ENCODE measurements at places on chromosomes 16 and 17.

- DNase-seq: no peak
Measured at GRCh38 chr16:88073201-88073721, 122.0 kb downstream of the BANP start.

DNA sequence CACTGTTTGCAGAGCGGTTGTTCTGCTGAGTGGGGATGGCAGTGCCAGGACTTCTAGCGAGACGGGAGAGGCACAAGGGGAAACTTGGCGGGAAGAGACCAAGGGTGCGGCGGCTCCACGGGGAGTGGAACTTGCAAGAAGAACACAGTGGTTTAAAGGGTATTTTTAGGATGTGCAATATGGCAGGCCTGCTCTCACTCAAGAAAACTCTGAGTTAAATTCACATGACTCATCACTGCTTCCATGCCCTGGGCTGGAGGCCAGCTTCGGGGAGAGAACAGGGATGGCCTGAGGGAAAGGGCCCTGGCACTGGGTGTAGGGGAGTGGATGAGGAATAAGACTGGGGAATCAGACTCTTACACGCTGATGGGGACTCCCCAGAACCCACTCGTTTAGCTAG lies 13.3 kb upstream of the CD300LD start:
- DNase-seq: no peak

- no peak for DNase-seq
Measured at GRCh38 chr17:37476431-37477120, 13.1 kb upstream of the DUSP14 start.

DNA sequence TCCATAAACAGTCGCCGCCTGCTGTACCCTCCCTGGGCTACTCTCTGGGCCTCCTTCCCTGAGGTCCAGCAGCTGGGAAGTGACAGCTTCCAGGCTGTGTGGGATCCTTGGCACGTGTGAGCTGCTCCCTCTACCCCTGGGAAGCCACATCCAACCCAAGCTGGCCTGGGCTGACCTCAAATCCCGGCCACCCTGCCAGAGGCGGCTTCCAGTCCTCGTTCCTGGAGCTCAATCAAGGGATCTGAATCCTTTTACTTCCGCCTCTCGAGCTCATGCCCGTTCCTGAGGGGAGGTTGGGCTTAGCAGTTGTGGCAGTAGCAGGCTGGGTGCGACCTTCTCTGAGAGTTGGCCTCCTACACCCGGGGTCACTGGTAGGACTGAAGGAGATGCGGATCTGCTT lies 82.5 kb downstream of the NETO2 start:
- DNase-seq: no peak

GRCh38 chr16:69917739-69918138 lies 33.4 kb upstream of the CLEC18A start:
- DNase-seq: no peak

GRCh38 chr17:17385491-17385890 lies 82.3 kb downstream of the NT5M start:
- no peak for DNase-seq

DNA sequence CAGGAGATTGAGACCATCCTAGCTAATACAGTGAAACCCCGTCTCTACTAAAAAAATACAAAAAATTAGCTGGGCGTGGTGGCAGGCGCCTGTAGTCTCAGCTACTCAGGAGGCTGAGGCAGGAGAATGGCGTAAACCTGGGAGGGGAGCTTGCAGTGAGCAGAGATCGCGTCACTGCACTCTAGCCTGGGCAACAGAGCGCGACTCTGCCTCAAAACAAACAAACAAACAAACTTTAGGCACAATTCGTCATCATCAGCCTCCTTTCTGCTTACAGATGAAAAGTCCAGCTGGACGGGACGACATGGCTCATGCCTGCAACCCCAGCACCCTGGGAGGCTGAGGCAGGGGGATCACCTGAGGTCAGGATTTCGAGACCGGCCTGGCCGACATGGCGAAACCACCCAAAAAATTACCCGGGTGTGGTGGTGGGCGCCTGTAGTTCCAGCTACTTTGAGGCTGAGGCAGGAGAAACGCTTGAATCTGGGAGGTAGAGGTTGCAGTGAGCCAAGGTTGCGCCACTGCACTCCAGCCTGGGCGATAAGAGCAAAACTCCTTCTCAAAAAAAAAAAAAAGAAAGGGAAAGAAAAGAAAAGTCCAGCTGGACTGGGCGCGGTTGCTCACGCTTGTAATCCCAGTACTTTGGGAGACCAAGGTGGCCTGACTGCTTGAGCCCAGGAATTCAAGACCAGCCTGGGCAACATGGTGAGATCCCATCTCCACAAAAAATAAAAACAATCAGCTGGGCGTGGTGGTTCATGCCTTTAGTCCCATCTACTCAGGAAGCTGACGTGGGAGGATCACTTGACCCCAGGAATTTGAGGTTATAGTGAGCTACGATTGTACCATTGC lies 1.5 kb upstream of the SPIRE2 start:
- no peak for DNase-seq
